Activated T-helper 17 cell treated with anti-CD3 and anti-CD28 coated beads, Interleukin-2, amount 50 U/mL, for 72 hours (primary cell): ENCODE measurements at places on chromosomes 5 and 9.

DNA sequence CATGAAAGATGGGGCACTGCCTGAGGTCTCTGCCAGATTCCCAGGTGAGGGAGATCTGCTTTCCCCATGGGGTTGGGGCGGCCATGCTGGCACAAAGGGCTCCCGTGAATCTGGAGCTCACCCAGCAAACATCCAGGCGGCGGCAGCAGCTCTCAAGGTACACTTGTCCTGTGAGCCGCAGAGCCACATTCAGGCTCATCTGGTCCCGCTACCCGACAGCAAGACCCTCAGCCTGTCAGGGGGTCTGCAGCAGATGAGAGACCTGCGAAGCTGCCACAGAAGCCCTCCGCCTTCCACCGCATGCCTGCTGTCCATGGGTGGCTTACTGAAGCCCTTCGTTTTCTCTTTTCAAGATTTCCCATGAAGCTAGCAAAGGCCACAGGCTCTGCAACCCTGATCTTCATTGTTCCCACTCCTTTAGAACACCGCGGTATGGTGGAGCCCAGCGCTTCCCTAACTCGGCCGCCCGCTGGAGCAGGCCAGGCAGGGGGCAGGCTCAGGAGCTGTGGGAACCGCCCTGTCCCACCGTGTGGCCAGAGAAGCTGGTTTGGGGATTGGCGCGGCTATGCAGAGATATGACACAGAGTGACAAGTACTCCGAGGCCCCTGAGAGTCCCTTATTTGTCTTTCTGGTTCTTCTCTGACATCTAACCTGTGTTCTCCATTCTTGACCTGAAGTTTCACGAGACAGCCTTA lies 8.8 kb downstream of the LRRC14B start:
- ATAC-seq, result no peak

- ATAC-seq, result no peak
Measured at GRCh38 chr5:4196744-4197143, 601.1 kb downstream of the IRX1 start.

DNA sequence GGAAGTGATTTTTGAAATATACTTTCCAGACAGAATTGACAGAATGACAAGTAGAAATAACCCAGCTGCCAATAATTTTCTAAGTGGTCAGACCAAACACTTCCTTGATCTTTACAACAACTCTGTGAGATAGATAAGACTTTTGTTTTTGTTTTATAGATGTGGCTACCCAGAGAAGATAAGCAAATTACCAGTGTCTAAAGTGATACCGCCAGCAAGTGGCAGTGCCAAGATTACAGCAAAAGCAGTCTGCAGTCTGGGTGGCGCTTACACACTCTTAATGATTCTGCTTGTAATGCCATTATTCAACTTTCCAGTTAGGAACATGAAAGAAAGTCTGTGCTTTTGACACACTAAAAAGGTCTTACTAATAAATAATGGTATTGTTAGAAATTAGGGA lies 92.1 kb downstream of the HCN1 start:
- no peak for ATAC-seq

GRCh38 chr9:126611193-126611591 lies 2.5 kb upstream of the LMX1B start:
- no peak for ATAC-seq

- no peak for ATAC-seq
Measured at GRCh38 chr9:134846699-134847098, 33.9 kb upstream of the FCN2 start.

- ATAC-seq, result no peak
Measured at GRCh38 chr9:81411961-81412360, 277.4 kb downstream of the TLE1 start.

- ATAC-seq, result no peak
Measured at GRCh38 chr5:123673107-123673506, 161.1 kb downstream of the CSNK1G3 start.

GRCh38 chr5:166428264-166428803 lies 1863.1 kb upstream of the WWC1 start:
- no peak for ATAC-seq

DNA sequence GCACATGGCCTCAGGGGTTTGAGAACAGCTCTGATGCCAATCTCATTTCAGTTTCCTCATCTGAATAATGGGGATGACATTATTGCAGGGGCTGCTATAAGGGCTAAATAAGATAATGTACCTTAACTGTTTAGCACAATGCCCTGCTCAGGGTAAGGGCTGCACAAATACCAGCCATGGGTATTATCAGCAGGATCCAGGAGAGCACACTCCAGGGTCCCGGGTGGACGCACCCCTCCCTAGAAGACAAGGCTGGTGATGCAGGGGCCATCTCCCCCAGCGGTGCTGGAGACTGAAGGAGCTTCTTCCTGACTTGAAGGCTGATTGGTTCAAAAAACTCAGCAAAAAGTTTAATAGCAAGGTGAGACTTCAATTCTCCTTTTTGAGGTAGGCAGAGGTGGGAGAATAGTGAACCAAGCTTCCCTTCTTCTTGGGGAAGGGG lies 2.7 kb upstream of the CXXC5 start:
- no peak for ATAC-seq

DNA sequence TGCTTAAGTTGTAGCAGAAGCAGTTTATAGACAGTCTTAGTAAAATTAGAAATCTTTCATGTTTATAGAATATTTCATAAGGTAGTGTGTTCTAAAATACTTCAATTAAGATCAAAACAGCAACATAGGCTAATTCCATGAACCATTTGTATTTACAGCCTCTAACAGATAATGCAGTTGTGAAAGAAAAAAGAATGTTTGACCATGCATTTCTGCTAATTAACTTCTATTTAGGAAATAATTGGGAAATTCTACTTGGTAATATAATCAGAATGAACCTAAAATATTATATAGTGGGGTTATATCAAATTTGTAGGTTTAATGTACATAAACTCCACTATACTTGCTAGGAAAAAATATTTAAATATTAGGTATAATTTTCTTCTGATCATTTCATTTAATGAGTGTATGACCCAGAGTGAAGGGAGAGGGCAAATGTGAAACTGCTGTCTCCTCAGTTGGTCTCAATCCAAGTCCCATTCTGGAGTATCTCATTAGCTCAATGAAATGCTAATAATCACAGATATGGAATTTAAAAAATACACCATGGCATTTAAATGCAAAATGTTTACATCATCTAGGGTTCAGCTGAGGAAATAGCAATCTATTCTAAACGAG lies 34.9 kb downstream of the ALDH1A1 start:
- ATAC-seq, result no peak

DNA sequence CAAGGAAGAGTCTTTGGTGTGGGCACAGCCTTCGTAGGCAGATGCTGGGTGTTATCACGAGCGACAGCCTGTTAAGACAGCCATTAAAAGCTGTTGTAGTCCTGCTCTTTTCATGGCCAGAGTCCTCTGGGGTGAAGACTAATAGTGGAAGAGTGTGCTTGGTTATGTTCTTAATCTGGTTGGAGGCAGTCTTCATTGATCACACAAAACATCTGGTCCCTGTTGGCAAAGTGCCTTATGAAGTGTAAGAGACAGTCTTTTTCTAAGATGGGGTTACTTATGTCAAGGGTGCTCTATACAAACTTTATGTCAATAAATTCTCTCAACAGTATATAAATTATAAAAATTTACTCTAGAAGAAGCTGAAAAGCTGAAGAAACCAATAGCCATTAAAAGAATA lies 280.4 kb downstream of the CAAP1 start:
- ATAC-seq, result no peak

GRCh38 chr9:110769667-110770066 lies 101.1 kb downstream of the MUSK start:
- no peak for ATAC-seq
